WERI-Rb-1 (cell line): ENCODE measurements at places on chromosomes 1 and 21.

DNA sequence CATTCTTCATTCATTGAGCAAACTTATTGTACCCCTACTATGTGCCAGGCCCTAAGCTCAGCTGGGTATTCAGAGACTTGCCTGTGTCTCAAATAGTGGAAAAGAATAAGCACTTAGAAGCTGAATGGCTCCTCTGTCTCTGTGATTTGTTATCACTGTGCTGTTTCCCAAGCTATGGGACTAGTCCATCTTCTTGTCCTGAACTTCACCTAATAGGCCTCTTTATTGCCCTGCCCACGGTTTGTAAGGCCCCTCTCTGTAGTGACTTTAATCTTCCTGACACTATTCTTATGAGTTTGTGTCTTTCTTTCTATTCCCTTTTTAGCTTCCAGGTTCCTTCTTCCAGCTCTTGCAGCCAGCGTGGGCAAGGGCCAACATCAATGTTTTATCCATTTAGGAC lies 85.4 kb upstream of the LPGAT1 start:
- no peak for DNase-seq

DNA sequence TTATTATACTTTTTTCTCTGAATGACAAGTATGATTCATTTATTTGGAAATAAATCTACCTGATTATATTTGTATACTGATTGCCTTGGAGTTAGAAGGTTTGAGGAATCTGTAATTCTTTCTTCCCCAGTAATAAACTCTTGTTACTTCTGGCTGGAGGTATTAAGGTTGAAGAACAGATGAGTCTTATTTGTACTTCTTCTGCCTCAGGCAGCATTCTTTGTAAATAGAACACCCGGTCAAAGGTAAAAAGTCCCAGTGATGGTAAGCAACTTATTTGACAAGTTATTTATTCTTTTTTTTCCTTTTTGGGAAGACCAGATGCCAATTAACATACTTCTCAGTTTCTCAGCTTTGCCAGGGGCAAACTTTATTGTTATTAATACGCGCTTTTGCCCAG lies 12.9 kb downstream of the SNX27 start:
- no peak for DNase-seq

DNA sequence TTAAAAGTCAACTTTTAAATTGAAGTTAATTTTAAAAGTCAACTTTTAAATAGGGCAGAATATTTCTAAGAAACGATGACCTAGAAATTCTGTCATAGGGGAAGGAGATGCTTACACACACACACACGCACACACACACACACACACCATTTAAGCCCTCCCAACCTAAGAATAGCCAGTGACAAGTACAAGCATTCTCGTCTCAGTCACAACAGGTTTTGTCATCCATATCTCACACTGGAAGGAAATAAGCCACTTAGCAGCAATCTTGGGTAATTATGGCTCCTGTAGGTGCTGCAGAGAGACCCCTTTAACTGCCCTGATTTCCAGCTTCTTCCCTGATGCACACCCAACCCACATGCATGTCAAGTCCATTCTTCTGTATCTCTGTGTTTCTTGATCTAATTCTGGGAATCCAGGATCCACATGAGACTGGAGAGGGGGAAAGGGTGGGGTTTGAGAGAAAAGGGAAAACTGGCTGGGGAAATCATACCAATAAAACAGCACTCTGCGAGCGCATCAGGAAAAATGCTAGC lies 338.1 kb downstream of the PAPPA2 start:
- peak; percentile 46 for DNase-seq

DNA sequence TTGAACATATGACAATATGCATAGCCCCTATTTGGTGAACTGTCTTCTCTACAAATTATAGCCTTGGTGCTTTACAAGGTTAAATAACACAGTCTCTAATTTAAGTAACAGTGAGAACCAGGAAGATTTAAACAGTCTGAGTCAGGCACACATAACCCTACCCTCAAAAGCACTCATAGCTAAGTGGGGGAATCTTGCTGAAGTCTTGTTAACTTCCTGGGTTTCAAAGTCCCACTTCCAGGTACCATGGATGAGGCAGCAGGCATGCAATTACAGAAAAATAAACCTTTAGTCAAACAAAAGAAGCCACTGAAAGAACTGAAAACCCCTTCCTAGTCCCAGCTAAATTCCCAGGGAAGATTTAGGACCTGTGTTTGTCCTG lies 147.6 kb downstream of the PBX1 start:
- DNase-seq: no peak

DNA sequence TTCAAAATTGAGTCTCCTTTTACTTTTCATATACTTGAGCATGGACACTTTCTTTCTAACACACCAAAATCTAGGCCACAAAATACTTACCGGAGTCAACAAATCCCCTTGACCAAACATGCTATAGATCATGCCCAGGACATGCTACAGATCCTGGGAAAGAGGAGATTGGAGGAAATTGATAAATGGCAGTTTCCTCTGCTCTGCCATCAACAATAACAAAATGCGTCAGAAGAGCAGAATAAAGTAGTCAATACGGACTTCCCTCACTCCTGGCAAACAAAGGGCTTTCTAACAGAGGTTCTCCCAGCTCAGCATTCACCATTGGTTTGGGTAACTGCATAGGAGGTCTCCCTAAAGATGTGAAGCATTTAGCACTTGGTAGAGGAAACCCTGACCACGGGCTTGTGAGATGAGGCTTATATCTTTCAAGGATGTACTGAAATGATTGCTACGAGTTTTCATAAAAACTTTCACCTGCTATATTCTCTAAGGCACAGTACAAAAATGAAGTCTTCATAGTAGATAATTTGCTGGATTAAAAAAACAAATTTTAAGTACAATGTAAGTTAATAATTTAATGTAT lies 283.8 kb upstream of the RUNX1 start:
- DNase-seq: no peak

- no peak for DNase-seq
Measured at GRCh38 chr1:183096894-183097293, 73.7 kb downstream of the LAMC1 start.

DNA sequence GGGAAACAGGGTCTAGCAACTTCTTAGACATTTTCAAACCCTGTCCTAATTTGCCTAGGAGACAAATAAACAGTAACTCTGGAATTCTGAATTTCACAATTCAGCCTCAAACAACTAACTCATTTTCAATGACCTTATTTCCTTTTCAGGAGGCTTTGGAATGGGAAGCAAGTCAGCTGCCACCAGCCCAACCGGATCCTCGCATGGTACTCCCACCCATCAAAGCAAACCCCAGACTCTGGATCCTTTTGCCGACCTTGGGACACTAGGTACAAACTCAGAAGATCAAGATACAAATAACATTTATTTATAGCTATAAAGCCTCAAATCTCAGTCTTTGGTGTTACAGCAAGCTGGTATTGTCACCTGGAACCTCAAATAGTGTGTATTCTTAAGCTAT lies 18.9 kb upstream of the LEPR start:
- no peak for DNase-seq

GRCh38 chr21:31730712-31731055 lies 1.2 kb downstream of the SCAF4 start:
- peak; percentile 52 for DNase-seq

DNA sequence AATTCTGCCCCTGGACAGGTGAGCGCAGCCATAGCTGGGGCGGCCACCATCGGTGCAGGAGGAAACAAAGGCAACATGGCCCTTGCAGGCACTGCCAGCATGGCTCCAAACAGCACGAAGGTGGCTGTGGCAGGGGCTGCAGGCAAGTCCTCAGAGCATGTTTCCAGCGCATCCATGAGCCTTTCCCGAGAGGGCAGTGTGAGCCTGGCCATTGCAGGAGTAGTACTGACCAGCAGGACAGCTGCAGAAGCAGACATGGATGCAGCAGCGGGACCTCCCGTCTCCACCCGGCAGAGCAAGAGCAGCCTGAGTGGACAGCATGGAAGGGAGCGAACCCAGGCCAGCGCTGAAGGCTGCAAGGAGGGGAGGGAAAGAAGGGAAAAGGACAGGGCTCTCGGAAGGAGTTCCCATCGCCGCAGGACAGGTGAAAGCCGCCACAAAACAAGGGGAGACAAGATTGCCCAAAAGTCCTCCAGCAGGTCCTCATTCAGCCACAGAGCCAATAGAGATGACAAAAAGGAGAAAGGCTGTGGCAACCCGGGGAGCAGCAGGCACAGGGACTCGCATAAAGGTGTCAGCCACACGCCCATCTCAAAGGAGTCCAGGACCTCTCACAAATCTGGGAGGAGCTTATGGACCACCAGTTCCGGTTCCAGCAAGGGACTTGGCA lies 17.4 kb downstream of the ATF3 start:
- no peak for DNase-seq

DNA sequence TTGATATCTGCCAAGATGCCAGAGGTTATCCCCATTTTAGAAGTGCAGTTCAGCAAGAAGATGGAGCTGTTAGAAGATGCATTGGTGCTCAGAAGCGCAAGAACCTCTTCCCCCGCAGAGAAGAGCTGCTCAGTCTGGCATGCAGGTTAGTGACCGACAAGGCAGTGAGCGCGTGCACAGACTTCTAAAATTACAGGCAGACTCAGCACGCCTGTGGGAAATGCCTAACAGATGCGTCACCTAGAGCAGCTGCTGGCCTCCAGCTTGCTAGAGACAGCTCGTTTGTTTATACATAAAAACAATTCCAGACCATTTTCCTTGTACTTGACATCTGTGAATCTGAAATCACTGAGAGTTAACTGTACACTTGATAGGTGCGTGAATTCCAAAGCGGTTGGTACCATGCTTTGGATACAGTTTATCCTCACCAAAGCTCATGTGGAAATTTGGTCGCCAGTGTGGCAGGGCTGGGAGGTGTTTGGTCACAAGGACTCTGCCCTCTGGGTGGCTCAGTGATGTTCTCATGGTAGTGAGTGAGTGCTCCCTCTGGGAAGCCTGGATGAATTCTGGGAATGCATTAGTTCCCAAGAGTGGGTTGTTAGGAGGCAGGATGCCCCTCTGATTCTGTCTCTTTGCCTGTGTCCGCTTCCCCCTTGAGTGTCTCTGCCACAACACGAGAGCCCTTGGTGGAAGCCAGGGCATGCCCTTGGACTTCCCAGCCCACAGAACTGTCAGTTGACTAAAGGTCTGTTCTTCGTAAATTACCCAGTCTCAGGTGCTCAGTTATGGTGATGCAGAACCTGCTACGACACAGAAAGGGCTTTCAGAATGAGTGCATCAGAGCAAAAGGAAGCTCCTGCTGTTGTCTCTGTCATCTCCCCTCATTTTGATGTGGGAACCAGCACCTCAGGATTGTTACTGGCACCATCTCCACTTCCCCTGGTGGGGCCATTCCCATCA lies 24.4 kb downstream of the SNAP47 start:
- no peak for DNase-seq

DNA sequence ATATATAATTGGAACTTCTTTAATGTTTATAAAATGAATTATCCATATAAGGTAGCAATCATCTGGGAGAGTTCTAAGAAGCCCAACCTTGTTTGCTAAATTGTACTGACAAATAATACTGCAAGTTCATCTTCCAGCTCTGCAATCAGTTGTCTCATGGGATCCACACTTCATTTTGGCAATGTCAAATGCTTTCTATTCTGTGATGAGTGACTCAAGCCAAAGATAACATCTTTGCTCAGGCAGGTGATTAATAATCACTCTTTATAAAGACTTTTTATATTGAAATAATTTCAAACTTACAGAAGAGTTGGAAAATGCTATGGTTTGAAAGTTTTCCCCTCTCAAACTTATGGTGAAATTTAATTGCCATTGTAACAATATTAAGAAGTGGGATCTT lies 67.2 kb downstream of the SLC44A5 start:
- no peak for DNase-seq

GRCh38 chr21:41634211-41634694 lies 126.3 kb upstream of the TMPRSS2 start:
- DNase-seq: no peak

DNA sequence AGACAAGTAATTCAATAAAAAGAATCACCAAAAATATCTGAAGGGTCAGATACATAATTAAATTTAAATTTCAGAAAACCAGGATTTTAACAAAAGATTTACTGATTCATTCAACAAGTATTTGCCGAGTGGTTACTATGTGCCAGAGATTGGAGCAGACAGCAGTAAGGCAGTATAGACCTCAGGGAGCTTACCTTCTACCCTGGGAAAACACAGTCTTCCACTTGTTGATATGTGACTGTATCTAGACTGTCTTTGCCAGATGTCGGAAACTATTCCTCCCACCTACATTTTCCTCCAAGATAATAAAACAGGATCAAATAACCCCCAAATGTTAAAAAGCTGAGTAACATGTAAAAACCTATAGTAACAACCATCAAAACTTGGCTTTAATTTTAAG lies 6.2 kb downstream of the HNRNPR start:
- no peak for DNase-seq

DNA sequence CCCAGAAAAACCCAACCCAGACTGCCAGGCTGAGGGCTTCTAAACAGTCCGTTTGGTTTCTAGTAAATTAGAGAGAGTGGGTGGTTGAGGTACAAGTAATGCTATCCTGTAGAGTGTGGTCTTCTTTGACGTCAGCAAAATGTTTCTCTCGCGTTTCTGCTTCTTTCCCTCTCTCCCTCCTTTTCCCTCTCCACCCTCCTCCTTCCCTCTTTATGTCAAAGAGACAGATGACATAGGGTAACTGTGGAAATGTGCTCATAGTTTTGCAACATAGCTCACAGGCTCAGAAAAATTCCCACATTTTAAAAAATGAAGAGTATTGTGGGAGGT lies 158.3 kb downstream of the TOMM20 start:
- no peak for DNase-seq

- peak; percentile 96 for DNase-seq
Measured at GRCh38 chr1:54547601-54548388, at the start of gene ACOT11. TSS of gene ACOT11 (plus strand) at chr1:54548228. CDS start at chr1:54548310, 82 bp downstream.

GRCh38 chr1:5648410-5649165 lies 343.6 kb downstream of the NPHP4 start:
- no peak for DNase-seq

- DNase-seq: no peak
Measured at GRCh38 chr1:185603158-185603557, 131.0 kb upstream of the HMCN1 start.

- DNase-seq: no peak
Measured at GRCh38 chr1:198902655-198903054, 263.8 kb downstream of the PTPRC start.

GRCh38 chr1:40630488-40631223 lies 34.8 kb downstream of the RIMS3 start:
- DNase-seq: peak; percentile 82

DNA sequence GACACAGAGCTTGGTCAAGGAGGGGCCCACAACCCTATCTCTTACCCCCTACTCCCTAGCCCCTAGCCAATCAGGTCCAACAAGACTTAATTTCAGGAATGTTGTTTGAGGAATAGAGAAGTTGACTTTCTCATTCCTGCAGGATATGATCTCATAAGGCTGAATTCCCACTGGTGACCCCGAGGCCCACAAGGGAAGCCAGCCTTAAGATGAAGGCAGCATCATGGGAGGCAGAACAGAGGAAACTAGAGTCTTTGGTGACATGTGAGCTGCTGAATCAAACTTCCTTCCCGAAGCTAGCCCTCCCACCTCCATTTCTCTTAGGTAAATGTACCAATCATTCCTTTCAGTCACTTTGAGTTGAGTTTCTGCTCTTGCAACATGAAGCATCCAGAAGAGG lies 9.1 kb upstream of the PDIK1L start:
- no peak for DNase-seq
